ENCODE measurements at places on chromosomes 16 and 17. TPM values are rescaled to one million over a fixed set of nuclear protein-coding genes. Genes with fewer than 3 reads are reported as not detected.

DNA sequence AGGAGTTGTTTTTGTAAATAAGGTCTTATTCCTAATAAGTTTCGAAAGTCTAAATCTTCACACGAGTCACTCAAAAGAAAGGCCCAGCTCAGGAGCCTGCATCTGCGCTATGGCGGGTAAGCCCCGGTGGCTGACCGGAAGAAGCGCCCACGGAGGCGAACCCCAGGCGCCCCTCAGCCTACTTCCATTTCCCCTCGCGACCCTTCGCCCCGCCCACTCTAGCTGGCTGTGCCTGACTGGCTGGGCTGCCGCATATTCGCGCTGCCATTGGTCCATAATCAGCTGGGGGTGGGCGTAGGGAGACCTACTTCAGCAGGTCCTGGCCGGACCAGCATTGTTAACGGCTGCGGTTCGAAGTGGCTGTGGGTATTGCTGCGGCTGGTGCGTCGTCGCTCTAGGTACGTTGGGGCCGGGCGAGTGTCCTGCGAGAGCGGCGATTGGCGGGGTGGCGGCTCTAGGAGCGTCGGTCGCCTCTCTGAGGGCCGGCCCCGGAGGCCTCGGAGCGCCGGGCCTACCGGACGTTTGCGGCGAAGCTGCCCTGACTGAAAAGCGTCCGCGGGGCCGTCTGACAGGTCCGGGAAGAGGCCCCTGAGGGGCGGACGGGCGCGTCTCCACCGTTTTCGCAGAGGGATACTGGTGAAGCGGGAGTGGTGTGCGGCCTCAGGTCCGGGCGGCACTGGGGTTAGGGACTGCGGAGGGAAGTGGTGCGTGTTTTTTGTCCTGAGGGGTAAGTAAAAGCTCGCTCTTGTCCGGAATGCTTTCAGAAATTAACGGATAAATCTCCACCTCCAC lies at the start of gene ATF7IP2:
Gene ATF7IP2, plus strand, starts transcription at position 337 of the 792 bp plus-strand sequence. CDS start 44,560 bp downstream, outside the sequence.
- peak; percentile 59 for DNase-seq

DNA sequence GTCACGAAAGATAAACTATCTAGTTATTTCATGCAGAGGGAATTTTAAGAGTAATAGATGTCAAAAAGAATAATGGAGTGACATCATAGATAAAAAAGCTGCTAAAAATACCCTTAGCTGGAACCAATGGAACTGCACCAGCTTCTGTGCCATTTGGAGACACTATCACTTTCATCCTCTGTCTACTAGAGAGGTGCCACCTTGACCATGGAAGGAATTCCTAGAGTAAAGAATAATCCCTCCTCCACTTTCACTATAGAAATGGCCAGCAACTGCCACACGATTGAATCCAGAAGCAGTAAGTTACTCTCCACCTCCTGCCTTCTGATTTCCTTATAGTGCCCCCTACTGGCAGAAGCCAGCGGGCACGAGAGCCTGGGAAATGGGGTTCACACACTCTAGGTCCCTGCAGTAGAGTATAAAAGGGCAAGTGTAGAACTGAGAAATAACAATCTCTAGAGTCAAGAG lies 2.8 kb upstream of the ALDH3A2 start:
- DNase-seq = no peak

GRCh38 chr17:64635647-64636305 lies 26.3 kb downstream of the SMURF2 start:
- peak; percentile 60 for DNase-seq

DNA sequence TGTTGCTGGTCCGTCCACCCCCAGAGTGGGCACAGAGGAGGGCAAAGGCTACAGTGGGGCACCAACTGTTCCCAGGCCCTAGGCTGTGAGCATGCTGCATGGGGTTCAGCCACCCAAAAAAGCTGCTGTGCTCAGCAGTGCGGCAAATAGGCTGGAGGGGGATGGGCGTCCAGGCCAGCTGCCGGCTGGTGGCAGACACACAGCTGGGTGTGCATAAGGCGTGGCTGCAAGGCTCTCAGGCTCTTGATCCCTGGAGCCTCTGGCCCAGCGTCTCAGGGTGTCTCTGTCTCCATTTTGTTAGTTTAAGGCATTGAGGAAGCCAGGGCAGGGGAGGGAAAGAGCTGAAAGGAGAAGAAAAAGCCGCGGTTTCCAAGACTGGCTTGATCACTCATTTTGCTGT lies 8.8 kb downstream of the RPL19 start:
- no peak for DNase-seq

Gene C16orf54
- polyA plus RNA-seq = not detected

DNA sequence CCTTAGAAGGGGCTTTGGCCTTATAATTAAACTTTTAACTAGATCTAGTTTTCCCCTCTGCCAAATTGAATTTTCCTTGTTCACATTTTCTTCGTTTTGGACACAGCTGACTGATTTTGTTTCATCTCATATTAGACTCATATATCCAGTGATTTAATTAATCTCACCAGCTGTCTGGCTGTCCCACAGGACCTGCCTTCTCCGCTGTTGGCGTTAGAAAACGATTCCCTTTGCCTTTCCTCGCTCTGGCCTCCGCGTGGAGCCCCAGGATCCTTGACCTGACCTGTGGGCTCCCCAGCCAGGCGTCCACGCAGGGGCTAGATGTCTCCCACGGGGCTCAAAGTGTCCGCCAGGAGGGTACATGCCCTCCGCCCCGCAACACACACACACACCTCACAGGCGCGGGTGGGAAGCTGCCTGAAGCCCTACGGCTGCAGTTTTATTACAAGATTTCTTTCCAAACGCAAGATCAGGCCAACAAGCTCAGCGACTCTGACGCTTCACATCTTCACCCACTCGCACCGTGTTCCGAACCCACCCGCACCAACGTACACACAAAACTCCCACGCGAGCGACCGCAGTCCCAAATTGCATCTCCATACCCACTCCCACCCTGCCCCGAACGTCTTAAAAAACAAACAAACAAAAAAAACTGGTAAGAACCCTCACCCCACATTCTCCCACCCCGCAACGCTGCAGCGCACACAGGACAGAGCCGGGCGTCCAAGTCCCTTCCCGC lies 1.1 kb downstream of the RPRML start:
- no peak for DNase-seq

Gene SMPD3
- 0.01 TPM for polyA plus RNA-seq

Gene CETP
- 0.17 TPM for polyA plus RNA-seq

- DNase-seq = no peak
Measured at GRCh38 chr16:47413041-47413440, 47.8 kb downstream of the ITFG1 start.

DNA sequence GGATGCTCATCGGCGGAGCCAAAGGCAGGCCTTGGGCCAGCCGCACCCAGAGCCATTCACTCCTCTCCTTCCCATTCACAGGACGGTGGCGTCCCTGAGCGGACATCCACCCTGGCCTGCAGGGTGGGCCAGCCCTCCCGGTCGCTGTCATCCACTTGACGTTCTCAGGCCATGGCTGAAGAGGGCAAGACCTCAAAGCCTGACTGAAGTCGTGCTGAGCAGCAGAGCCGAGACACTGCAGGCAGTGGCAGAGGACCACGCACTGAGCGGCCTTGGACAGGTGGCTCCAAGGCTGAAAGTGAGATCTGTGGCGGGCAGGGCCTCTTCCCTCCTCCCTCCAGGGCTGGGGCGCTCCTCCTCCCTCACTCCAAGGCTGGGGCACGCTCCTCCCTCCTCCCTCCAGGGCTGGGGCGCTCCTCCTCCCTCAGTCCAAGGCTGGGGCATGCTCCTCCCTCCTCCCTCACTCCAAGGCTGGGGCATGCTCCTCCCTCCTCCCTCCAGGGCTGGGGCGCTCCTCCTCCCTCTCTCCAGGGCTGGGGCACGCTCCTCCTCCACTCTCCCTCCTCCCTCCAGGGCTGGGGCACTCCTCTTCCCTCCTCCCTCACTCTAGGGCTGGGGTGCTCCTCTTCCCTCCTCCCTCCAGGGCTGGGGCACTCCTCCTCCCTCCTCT lies 24.1 kb downstream of the GNPTG start:
- DNase-seq = no peak

- DNase-seq = no peak
Measured at GRCh38 chr17:17401271-17401781, 75.5 kb upstream of the MED9 start.

- DNase-seq = no peak
Measured at GRCh38 chr16:1763521-1764511, 7.5 kb downstream of the NME3 start.

DNA sequence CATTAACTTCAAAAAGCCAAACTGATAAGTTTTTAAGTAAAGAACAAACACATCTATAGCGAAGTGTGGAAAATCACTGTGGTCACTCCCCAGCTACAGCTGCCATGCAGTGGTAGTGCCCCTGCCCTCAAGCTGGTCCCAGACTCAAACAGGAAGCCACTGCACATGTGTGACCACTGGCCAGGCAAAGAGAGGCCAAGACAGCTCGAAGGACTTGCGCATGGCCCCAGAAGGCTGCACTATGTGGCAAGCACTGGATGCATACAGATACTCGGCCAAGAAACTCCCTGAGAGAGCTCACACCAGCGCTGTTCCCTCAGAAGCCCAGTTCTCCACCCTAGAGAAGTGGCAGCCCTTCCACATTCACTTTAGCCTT lies 82.4 kb downstream of the ANKRD11 start:
- DNase-seq = no peak

DNA sequence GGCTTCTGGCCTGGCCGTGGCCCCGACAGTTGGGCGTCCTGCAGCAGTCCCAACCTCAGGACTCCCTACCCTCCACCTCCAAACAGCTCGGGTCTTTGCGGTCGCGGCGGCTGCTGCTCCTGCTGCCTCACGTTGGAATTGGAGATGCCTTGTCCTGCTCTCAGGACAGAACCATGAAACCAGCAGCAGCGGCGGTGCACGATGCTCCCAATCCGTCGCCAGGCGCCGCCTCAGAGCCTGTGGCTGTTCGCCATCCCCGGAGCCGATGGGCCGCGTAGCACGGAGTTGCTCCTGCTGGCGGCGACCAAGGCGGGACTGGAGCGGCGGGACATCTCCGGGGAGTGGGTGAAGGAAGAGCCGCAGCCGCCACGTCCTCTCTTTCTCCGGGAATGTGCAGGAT lies 1965.9 kb downstream of the TP53TG3F start:
- DNase-seq = no peak

Gene HOXB9
- not detected for polyA plus RNA-seq

Gene GAN
- 4.3 TPM for polyA plus RNA-seq

All from AG04450 (cell line).